Tibial nerve (tissue), 4 donors: ENCODE measurements at places on chromosomes 2 and 18. TPM values are rescaled to one million over a fixed set of nuclear protein-coding genes. Genes with fewer than 3 reads are reported as not detected.

DNA sequence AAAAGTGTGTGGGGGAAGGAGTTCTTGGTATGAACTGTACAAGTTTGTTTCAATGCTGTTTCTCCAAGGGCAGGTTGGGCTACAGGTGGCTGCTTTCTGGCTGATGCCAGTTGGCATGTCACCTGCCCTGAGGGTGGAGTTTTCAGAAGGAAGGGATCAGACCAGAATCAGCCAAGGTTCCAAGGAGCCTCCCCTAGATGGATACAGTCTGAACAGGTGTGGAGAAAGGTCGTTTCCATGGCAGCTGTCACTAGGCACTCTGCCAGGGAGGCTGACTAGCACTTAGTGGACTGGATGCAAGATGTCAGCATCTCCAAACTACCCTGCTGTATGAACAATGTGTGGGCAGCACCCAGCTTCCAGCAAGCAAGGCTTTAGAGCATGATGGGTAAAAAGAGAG, 444.4 kb upstream of the HNRNPA3 start:
- no peak overlapping the region for H3K4me3 ChIP-seq
- H3K4me1 ChIP-seq, result no peaks in the 10 kb centered on the region
- no peak for DNase-seq
- no peaks in the 10 kb centered on the region for H3K27me3 ChIP-seq

- H3K36me3 ChIP-seq, result no peaks in the 10 kb centered on the region
- DNase-seq, result no peak
- no peak overlapping the region for H3K4me3 ChIP-seq
- no peaks in the 10 kb centered on the region for H3K4me1 ChIP-seq
Measured at GRCh38 chr18:22977847-22978701, 44.9 kb downstream of the RBBP8 start.

DNA sequence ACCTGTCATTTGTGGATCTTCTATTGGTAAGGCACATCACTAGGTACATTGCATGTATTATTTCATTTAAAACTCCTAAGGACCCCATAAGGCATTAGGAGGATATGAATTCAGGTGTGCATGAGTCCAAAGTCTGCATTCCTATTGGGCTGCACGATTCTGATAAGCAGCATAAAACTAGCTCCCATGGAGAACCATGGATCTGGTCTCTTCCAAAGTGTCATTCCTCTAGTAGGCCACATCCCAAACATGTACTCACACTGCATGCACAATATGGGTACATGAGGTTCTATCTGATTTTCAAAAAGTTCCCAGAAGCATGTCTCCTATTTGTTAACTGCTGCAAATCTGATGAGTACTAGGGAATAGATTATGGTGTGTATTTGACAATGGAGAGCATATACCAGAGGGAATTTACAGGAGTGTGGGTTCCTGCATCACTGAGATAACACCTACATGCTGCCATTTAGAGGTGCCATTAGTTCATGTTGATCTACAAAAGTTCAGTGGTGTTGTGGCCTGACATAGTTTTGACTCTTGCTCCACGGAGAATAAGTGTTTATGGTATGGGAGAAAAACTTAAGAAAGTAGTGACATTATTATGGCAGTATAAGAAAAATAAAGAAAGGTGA, 11.3 kb downstream of the CYTIP start:
- H3K27ac ChIP-seq, result peak overlapping the region; percentile 7
- H3K4me3 ChIP-seq, result no peak overlapping the region
- H3K4me1 ChIP-seq, result peaks cover 16% of the 10 kb centered on the region
- H3K27me3 ChIP-seq, result no peaks in the 10 kb centered on the region

GRCh38 chr18:58544616-58545337, 84.1 kb downstream of the ALPK2 start:
- H3K4me1 ChIP-seq, result no peaks in the 10 kb centered on the region
- no peaks in the 10 kb centered on the region for H3K36me3 ChIP-seq
- H3K4me3 ChIP-seq, result no peak overlapping the region
- no peaks in the 10 kb centered on the region for H3K27me3 ChIP-seq

DNA sequence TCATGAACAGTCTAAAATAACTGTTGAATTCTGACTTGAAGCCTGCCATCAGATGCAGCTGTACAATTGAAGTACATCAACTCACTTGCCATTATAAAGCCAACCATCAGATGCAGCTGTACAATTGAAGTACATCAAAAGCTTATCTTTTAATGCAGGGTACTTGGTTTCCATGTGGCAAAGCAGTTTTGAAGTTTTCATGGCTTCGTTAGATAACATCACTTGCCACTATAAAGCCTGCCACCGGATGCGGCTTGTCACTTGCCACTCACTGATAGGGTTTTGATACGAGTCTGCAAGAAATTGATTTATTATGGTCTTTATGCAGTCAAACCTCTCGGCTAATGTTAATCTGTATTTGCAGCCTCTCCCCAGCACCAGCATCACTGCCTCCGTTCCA, 1605.8 kb downstream of the SUCLG1 start:
- DNase-seq, result no peak
- no peaks in the 10 kb centered on the region for H3K27me3 ChIP-seq
- H3K4me1 ChIP-seq, result no peaks in the 10 kb centered on the region
- no peaks in the 10 kb centered on the region for H3K36me3 ChIP-seq

Gene ALK
- total RNA-seq, result 0.42 TPM

DNA sequence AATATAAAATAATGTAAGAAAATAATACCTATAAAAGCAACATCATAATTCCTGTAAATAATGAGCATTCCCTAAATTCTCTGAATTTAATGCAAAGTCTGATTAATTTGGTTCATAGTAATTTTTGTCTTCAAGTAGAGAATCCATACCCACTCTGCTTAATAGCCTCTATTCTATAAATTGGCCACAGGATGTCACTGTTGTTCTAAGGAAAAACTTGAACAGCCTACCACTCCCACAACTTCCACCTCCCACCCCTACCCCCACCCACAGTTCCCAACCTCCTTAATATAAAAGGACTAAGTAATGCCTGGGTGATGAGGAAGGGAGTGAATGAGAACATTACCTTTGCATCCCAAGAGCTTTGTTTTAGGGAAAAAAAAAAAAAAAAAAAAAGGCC, 27.2 kb upstream of the BBS5 start:
- no peaks in the 10 kb centered on the region for H3K4me1 ChIP-seq
- H3K27ac ChIP-seq, result no peak overlapping the region
- H3K27me3 ChIP-seq, result no peaks in the 10 kb centered on the region
- no peak overlapping the region for H3K4me3 ChIP-seq
- no peak for DNase-seq
